H1 (cell line): ENCODE measurements at places on chromosomes 16 and 17. TPM values are rescaled to one million over a fixed set of nuclear protein-coding genes. Genes with fewer than 3 reads are reported as not detected.

DNA sequence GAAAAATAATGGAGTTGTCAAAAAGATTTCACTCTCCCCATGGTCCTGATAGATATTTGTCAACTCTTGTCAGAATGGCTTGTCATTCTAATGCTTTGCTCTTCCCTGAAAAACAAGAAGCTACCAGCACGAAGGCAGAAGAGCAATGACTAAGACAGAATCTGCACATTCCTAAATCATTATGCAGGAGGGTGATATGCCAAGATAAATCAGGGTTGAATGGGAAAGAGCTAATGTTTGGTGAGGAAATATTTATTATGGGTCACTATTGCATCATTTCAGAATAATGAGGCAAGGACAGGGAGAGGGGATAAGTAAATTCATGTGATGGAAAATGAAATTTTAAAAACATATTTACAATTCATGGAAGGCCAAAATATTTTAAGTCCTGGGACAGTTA, 297.5 kb upstream of the XYLT1 start:
- no peak for DNase-seq

DNA sequence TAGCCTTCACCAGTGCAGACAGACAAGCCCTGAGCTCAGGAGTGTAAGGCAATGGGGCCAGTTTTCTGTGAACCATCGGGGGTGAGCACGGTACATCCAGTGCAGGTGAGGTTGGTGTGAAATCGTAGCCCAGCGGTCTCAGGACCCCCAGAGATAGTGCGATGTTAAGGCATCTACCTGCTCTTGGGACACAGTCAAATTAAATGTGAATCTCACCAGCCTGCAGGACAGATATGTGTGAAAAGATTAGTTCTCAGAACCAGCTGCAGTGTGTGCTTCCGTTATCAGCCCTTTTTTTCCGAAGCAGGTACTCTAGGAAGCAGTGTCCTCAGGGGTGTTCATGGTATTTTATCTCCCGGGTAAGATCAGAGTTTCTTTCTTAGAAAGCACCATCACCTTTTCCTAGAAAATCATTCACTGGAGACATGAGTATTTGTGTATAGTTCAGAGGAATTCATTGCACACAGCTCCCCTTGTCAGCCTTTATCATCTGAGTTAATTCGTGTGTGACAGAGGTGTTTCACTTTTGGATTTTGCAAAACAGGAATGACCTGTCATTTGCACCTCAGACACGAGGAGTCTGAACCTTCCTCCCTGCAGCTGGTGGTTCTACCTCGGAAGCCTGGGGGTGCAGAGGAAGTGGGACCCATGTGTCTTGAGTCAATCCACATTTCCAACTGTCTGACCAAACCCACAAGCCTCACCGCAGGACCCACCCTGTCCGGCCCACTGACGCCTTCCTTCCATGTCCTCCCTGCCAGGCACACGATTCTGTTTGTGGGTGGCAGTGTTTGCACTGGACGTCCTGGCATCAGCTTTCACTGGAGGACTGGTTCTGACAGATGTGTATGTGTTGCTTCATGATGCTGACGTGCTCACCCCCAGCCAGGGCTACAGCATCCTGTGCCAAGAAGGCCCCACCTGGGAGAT, 107.8 kb downstream of the CLEC16A start:
- no peak for DNase-seq

DNA sequence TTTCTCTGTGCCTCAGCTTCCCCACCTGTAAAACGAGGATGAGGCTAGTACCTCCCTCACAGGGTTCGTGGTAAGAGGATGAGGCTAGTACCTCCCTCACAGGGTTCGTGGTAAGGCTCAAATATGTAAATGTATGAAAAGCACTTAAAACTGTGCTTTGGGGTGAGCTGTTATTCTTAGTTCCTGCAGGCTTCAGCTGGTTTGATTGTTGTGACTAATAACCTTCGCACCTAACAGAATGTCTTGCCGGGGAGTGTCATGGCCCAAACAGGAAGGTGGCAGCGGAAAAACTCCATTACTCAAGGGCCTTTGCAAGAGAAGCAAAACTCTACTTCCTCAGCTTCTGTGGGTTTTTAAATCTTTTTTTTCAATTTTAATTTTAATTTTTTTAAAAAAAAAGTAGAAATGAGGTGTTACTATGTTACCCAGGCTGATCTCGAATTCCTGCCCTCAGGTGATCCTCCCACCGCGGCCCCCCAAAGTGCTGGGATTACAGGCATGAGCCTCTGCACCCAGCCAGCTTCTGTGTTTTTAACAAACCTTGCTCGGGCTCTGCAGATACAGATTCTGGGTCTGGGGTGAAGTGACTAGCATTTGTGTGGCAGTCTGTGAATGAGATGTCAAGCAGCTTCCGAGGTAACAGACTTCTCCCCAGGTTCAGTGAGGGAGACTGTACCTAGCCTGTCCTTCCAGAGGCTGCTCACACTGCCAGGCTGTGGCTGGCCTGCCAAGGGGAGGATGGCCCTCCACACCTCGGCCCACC, 103.0 kb downstream of the RAB11FIP4 start:
- no peak for DNase-seq

- DNase-seq = no peak
Observed at GRCh38 chr16:78842950-78843349, 743.5 kb downstream of the WWOX start.

Gene SRP68
- polyA plus RNA-seq = 50.0 and 57.7 TPM in 2 replicates

Gene USP32
- polyA plus RNA-seq = 22.3 and 29.6 TPM in 2 replicates
